ENCODE measurements at places on chromosomes 16 and 17. TPM values are rescaled to one million over a fixed set of nuclear protein-coding genes. Genes with fewer than 3 reads are reported as not detected.

DNA sequence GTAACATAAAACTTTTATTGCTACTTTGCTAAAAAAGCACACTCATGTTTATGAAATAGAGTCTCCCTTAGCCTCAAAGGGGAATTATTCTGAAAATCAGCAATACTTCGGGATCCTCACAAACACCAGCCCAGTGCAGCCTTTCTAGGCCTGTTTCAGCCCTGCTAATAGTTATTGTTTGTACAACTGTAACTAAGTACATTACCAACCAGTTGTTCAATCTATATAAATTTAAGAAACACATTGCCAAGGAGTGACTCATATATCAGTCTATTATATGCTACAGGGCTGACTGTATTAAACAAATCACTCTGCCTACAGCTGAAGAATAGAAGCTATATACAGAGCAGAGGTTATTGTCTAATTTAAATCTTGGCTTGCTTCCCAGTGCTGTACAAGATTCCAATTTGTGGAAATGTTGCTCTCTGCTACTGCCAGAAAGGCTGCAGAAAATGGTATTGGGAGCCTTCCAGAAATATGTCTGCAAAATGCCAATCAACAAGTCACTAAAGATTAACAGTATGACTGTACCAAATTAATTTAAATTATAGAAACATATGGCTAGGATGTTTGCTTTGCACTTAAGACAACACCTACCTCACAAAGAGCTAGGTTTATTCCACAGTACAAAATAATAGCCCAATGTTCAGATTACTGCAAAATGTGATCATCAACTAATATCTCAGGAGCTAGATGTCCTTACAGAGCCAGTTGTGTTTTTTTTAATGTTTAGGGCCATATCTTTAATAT lies 49.7 kb downstream of the TOX3 start:
- H3K36me3 ChIP-seq, result no peaks in the 10 kb centered on the region
- no peak overlapping the region for H3K27ac ChIP-seq
- DNase-seq, result no peak
- no peaks in the 10 kb centered on the region for H3K27me3 ChIP-seq
- H3K4me1 ChIP-seq, result peaks cover 5% of the 10 kb centered on the region

GRCh38 chr17:63232565-63233310 lies 213.4 kb downstream of the CYB561 start:
- H3K36me3 ChIP-seq, result no peaks in the 10 kb centered on the region
- H3K4me1 ChIP-seq, result no peaks in the 10 kb centered on the region

DNA sequence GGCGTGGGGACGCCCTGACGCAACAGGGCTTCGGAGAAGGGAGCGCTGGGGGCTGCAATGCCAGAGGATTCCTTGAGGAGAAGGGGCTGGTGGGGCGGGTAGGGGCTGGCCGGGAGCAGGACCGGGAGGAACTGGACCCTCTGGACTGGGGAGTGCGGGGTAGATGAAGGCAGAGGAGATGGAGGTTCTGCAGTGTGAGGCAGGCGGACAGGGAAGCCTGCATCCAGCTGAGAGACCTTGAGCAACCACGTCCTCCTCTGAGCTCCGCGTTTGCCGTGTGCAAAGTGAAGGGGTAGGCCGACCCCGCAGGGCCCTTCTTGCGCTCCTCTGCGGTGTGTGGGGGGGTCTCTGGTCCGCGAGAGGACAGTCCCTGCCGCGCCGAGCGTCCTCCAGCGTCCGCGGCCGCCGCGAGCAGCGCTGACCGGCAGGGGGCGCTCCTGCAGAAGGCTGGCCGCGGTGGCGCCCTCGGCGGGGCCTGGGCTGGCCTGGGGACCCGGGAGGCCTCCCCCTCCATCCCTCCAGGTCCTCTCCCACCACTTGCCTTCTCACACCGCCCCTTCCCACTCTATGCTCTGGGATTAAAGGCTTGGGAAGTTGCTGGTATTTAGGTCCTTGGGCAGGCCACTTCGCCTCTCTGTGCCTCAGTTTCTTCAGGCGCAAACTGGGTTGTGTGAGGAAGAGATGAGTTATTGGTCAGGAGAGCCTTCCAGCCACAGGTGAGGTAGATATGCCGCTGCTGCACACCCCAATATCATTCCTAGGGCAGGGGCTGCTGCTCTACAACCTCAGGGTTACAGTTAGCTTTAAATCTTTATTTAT lies 9.6 kb upstream of the WNT9B start:
- peak; percentile 46 for DNase-seq
- no peak overlapping the region for H3K27ac ChIP-seq
- H3K4me1 ChIP-seq, result no peaks in the 10 kb centered on the region
- no peaks in the 10 kb centered on the region for H3K36me3 ChIP-seq

RSAD1 gene
- polyA plus RNA-seq, result 18.9 TPM

DNA sequence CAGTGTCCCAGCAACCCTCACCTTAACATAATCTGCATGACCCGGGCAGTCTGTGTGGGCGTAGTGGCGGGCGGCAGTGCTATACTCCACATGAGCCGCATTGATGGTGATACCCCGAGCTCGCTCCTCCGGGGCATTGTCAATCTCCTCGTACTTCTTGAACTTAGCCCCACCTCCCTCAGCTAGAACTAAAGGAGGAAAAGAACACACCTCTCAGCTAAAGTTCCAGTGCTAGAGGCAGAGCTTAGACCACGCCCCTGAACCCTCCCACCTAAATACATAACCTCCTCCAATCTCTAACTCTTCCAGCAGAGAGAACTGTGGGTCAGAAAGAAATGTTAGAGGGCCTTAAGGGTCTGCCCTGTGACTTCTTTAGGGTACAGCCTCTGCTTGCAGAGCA lies 855 bp downstream of the TUFM start:
- peaks cover 21% of the 10 kb centered on the region for H3K36me3 ChIP-seq
- H3K4me1 ChIP-seq, result no peaks in the 10 kb centered on the region
- DNase-seq, result no peak
- H3K4me3 ChIP-seq, result peak overlapping the region; percentile 55

- no peak for DNase-seq
- peaks cover 2% of the 10 kb centered on the region for H3K36me3 ChIP-seq
- no peaks in the 10 kb centered on the region for H3K4me1 ChIP-seq
- no peak overlapping the region for H3K27ac ChIP-seq
These were observed 5.2 kb downstream of the IL17C start for GRCh38 chr16:88643644-88643932.

DNA sequence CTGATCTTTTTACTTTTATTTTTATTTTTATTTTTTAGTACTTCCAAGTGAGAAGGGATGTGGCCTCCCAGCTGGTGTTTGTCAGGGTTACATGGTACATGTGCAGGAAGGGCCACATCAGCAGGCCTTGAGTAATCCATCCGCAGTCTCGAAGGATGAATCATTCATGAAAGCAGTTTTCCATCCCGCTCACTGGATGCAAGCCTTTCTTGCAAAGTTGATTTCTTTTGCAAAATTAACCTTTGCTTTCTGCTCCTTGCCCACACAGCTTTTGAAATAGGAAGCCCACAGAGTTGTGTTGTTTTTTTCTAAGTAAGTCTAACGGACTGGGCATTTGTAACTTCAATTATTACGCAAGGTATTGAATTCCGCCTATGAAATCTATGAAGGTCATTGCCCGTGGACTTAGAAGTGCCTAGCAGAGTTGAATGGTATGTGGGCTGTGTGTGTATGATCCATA lies 157.4 kb downstream of the PRKCA start:
- no peaks in the 10 kb centered on the region for H3K27me3 ChIP-seq
- no peak for DNase-seq
- no peak overlapping the region for H3K4me3 ChIP-seq
- no peaks in the 10 kb centered on the region for H3K36me3 ChIP-seq
- H3K4me1 ChIP-seq, result peaks cover 9% of the 10 kb centered on the region

C1QTNF8 gene
- polyA plus RNA-seq, result not detected

GRCh38 chr17:11245187-11245586 lies 4.2 kb downstream of the SHISA6 start:
- DNase-seq, result no peak
- peaks cover 4% of the 10 kb centered on the region for H3K27me3 ChIP-seq
- no peaks in the 10 kb centered on the region for H3K36me3 ChIP-seq
- no peak overlapping the region for H3K27ac ChIP-seq
- H3K4me1 ChIP-seq, result peaks cover 3% of the 10 kb centered on the region
- H3K4me3 ChIP-seq, result no peak overlapping the region

DNA sequence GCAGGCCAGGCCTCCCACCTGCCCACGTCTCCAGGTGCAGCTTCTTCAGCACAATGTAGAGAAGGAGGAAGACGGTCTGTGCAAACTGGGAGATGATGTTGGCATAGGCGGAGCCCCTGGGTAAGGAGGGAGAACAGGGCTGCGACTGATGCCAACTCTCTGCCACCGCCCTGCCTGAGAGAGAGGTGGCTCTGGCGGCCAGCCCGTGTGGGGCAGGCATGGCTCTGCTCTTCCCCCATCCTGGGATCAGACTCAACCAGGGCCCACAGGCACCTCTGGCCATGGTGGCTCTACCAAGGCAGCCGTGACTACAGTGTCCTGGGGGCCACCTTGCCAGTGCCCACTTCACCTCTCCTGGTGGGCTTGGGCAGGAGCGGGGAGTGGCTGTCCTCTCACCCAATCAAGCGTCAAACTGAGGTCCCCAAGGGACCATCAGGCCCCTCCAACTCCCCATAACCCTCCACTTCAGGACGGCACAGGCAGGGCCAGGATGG lies 8.6 kb downstream of the SLC47A2 start:
- no peak overlapping the region for H3K4me3 ChIP-seq
- H3K27ac ChIP-seq, result no peak overlapping the region
- no peak for DNase-seq
- no peaks in the 10 kb centered on the region for H3K27me3 ChIP-seq
- no peaks in the 10 kb centered on the region for H3K4me1 ChIP-seq
- H3K36me3 ChIP-seq, result no peaks in the 10 kb centered on the region

DNA sequence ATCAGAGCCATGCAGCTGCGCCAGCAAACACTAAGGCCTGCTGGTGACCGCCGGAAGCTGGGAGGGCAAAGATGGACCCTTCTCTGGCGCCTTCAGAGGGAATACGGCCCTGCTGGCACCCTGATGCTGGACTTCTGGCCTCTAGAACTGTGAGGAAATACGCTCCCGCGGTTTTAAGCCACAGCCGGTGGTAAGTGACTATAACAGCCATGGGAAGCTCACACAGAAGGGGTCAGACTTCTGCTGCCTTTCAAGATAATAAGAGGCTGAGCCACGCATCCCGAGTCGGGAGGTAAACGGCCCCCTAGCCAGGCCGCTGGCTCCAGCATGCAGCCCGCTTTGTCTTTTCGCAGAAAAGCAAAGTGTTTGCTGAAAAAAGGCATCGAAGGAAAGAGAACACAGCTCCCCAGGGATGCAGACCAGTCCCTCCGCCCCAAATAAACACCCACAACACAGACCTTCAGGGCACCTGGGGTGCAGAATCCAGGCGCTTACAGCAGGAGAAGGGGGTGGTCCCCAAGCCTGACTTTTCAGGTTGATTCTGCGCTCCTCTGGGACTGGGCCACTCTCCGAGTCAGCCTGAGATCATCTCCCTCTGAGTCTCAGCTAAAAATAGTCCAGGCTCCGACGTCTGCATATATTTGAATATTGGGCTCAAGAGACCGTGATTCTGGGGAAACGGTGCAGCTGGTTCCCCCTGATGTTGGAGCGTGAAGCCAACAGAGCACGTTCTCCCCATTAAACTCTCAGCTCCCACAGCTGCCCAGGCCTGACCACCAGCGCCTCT lies 89.7 kb downstream of the MGAT5B start:
- no peak overlapping the region for H3K4me3 ChIP-seq
- no peak for DNase-seq
- H3K4me1 ChIP-seq, result no peaks in the 10 kb centered on the region
- H3K27me3 ChIP-seq, result no peaks in the 10 kb centered on the region
- H3K36me3 ChIP-seq, result no peaks in the 10 kb centered on the region

NPIPA7 gene
- 10.5 TPM for polyA plus RNA-seq

KDM6B gene
- 3.2 TPM for polyA plus RNA-seq

CCL16 gene
- 21.7 TPM for polyA plus RNA-seq

GNG13 gene
- not detected for polyA plus RNA-seq

- H3K27ac ChIP-seq, result no peak overlapping the region
- H3K4me1 ChIP-seq, result no peaks in the 10 kb centered on the region
- peaks cover 19% of the 10 kb centered on the region for H3K36me3 ChIP-seq
- no peak for DNase-seq
- no peak overlapping the region for H3K4me3 ChIP-seq
These were observed 5.7 kb upstream of the RASL10B start for GRCh38 chr17:35725802-35726126.

LPO gene
- not detected for polyA plus RNA-seq

CD68 gene
- 14.2 TPM for polyA plus RNA-seq

KRT13 gene
- 2.8 TPM for polyA plus RNA-seq

- no peak for DNase-seq
- no peak overlapping the region for H3K27ac ChIP-seq
- H3K36me3 ChIP-seq, result no peaks in the 10 kb centered on the region
These were observed 47.1 kb upstream of the PHOSPHO1 start for GRCh38 chr17:49277638-49278037.

- no peaks in the 10 kb centered on the region for H3K4me1 ChIP-seq
- no peak overlapping the region for H3K27ac ChIP-seq
- H3K36me3 ChIP-seq, result no peaks in the 10 kb centered on the region
- DNase-seq, result no peak
These were observed 114.7 kb downstream of the USP32 start for GRCh38 chr17:60277258-60277657.

- no peaks in the 10 kb centered on the region for H3K27me3 ChIP-seq
- DNase-seq, result no peak
- H3K4me1 ChIP-seq, result peaks cover 7% of the 10 kb centered on the region
- no peak overlapping the region for H3K27ac ChIP-seq
These were observed 60.3 kb upstream of the FBXO47 start for GRCh38 chr17:39027455-39028035.

DNA sequence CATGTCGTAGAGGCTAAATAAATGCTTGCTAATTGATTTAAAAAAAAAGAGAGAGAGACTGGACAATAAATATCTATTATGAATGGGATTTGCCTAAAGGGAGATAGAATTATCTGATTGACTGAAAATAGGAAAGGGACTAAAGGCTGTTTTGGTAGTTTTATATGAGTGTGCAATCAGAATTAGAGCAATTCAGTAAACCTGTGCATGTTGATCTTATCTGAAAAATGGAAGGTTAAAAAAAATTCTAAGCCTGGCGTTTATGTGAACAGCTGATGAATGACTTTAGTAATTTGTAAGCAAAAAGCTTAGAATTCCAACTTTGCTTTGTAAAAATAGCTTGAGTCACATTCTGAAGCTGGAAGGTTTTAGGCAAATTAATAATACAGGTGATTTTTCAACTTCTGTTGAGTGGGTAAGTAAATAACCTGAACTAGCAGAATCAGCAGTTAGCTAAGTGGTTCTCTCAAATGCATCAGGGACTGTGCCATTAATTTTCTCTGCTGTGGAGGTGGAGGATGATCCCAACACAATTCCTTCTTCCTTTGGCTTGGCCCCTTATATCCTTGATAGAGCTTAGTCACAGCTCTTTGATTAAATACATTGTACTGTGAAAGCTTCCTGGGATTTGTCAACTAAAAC lies 254.4 kb downstream of the PHKB start:
- no peak overlapping the region for H3K27ac ChIP-seq
- no peak for DNase-seq
- H3K36me3 ChIP-seq, result no peaks in the 10 kb centered on the region
- H3K4me3 ChIP-seq, result no peak overlapping the region

DNA sequence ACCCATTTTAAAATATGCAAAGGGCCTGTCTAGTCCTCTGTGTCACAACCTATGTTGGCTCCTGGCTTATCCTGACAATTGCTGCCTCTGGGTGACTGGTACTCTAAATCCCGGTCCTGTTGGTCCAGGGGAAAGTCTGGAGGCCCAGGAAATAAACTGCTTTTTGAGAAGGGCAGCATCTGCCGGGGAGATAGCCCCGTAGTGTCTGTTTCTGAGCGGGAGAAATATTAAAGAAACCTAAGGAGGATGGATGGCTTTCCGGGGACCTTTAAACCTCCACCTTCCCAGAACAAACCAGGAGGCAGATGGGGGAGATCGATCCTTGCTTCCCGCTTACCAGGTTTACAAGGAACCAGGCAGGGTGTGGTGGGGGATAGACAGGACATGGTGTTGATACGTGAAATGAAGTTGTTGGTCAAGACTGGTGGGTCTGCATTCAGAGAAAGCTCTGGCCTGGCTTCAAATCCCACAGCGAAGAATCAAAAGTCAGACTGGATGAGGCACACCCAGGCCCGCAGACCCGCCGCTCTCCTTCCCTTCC lies 3.8 kb downstream of the HOXB2 start:
- no peak for DNase-seq
- no peaks in the 10 kb centered on the region for H3K36me3 ChIP-seq
